ENCODE measurements at places on chromosomes 4 and X.

- DNase-seq, result no peak
These were observed 89.8 kb downstream of the PAPSS1 start for GRCh38 chr4:107630185-107630705.

GRCh38 chr4:4426511-4427120 is 39.7 kb downstream of the NSG1 start:
- no peak for DNase-seq

- DNase-seq, result no peak
These were observed 4.1 kb downstream of the RHOXF1 start for GRCh38 chrX:120111611-120112010.

DNA sequence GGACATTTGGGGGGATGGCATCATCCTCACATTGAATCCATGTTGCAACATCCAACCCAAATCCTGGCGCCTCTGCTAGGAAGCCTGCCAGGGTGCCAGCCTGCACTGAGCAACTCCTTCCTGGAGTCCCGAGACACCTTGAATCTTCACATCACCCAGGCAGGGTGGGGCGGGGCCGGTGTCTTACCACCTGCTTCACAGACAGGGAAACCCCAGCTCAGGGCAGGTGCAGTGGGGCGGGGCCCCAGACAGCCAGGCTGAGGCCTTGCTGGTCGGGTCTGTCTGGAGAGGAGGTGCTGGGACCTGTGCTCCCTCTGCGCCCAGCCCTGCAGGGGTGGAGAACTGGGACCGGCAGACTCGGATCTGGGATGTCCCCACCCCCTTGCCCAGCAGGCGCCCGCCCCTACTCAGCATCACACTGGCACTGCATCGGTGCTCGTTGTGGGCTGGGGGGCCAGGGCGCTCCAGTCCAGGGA is 31.5 kb upstream of the HTRA3 start:
- no peak for DNase-seq

- no peak for DNase-seq
These were observed 9.3 kb upstream of the GPRIN3 start for GRCh38 chr4:89316931-89317366.

DNA sequence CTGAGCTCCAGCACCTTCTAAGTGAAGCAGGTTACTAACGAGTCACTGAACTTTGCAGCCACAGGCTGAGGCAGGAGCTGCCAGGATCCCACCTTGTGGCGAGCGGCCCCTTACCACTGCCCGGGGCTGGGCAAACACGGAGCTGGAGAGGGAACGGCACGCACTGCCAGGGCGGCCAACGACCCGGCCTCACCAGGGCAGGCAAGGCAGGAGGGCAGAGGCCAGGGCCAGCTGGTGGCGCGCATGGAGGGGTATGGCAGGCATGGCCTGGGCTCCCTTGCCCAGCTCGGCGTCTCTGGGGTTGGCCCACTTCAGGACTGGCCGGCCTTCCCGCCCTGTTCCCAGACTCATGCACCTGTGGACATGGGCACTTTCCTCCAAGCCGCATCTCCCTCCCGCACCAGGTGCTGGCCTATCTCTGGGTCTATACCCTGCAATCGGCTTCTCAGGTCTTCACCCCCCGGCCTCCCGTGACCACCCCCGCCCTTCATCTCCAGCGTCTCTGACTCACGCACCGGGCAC is 64.9 kb downstream of the FAM53A start:
- no peak for DNase-seq

- no peak for DNase-seq
These were observed 51.5 kb downstream of the FHIP1A start for GRCh38 chr4:151460434-151460833.

GRCh38 chr4:140078366-140078765 is 75.6 kb downstream of the MAML3 start:
- DNase-seq, result no peak

DNA sequence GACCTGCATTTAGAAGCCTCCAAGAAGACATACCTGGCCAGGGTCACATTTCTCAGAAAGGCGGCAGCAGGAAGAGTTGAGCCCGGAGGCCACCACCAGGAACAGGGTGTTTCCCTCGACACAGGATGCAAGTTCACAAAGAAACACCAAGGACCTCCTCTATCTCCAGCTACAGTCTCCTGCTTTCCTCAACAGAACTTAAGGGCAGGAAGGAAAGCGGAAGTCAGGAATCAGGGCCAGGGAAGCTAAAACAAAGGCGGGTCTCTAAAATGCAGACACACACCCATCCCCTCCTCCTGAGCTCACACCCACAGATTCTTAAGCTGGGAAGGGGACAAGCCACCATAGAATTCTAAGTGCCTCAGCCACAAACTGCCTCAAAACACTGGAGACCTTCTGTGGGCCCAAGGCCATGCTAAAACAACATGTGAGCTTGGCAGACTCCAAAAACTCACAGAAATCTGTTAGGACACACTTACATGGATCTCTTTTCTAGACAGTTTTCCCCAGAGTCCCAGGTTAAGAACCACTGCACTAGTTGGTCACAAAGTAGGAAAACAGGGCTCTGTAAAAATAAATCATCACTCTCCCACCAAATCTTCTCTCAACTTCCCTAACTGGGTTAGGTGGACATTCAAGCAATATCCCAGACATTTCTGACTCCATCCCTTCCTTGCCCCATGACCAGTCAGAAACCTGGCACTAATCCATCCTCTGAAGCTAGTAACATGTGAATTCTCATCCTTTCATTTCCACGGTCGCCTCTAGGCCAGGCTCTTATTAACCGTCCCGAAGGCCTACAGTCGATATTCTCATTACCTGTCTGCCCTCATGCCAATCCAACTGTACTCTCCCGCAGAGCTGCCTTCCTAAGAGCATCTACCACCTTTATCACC is 163.2 kb downstream of the APBB2 start:
- no peak for DNase-seq

DNA sequence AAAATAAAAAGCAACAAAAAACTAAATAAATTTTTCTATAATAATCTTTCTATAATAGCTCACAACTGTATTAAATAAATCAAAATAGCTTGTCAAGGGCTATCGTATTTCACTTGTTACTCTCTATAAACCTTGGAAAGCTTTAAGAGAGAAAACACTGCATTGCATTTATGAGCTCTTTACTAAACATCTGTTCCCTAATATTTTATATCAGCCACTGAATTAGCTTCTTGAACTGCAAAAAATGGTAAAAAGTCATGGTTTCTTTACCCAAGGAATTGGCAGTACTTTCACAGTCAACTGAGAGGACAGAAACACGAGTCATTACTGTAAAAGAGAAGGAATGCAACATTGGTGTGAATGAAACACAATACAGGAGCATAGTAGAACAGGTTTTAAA is 671.2 kb downstream of the PCDH18 start:
- no peak for DNase-seq

DNA sequence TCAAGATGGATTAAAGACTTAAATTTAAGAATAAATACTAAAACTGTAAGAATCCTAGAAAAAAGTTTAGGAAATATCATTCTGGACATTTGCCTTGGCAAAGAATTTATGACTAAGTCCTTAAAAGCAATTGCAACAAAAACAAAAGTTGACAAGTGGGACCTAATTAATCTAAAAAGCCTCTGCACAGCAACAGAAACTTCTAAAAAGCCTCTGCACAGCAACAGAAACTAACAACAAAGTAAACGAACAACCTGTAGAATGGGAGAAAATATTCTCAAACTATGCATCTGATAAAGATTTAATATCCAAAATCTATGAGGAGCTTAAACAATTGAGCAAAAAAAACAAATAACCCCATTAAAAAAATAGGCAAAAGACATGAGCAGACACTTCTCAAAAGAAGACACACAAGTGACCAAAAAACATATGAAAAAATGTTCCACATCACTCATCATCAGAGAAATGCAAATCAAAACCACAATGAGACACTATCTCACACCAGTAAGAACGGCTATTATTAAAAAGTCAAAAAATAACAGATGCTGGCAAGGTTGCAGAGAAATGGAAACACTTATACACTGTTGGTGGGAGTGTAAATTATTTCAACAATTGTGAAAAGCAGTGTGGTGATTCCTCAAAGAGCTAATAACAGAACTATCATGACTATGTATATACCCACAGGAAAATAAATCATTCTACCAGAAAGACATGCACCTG is 5.5 kb upstream of the OPRPN start:
- DNase-seq, result no peak

GRCh38 chrX:4670606-4671005 is 957.2 kb upstream of the PRKX start:
- no peak for DNase-seq

GRCh38 chr4:19883841-19884240 is 367.9 kb upstream of the SLIT2 start:
- DNase-seq, result no peak

DNA sequence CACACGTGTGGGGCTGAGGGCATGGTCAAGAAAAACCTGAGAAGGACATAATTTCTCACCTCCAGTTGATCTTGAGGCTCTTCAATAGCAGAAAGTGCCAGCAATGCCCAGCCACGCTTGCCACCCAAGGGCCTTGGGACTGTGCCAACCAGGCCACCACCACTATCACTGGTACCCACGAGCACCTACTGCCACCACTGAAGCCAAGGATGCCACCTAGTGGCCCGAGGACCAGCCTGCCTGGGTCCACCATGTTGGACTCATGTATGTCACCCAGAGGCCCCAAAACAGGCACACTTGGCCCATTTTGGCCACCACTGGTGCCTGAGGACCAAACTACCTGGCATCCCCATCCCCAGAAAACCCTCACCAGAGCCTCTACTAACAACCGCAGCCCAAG is 191.8 kb downstream of the ADAM29 start:
- DNase-seq, result no peak

DNA sequence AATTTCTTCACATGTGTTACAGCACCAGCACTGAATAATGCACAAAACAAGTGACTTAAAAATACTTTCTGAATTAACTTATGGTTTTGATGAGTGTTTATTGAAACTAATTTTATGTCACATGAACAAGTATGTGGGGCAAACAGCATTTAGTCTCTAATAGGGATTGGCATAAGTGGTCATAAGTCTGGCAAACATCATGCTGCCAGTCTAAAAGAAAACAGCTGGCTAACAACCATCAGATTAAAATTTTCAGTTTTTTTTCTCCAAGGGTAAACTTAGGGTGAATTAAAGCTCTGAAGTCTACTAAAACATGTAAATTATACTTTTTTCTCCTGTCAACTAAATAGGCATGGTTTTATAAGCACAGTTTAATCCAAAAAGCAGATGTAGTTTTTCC is 1014.2 kb downstream of the FAT4 start:
- DNase-seq, result no peak

DNA sequence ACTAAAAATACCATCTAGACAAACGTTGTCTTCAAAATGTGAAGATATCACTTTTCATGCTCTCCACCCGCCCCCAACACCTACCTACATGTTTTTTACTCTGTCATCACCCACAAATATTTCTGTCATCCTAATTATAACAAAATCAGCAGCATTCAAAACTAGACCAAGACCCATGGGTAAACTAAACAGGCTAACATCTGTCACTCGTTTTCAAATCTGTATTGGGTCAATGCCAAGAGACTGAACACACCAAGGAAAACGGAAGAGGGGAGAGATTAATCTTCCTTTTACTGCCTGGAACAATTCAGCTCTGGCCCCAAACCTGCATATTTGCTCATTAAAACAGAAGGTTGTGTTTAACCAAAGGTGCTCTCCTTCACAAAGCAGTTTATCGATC is 17.5 kb downstream of the FAM184B start:
- DNase-seq, result no peak

- DNase-seq, result no peak
These were observed 154.0 kb downstream of the TMEM47 start for GRCh38 chrX:34503119-34503518.

- no peak for DNase-seq
These were observed 17.2 kb upstream of the RTL9 start for GRCh38 chrX:110341189-110342035.
